Activated naive CD8-positive, alpha-beta T cell treated with anti-CD3 and anti-CD28 coated beads, Interleukin-2, amount 50 U/mL, for 16 hours (primary cell): ENCODE measurements at places on chromosomes 2 and 18.

DNA sequence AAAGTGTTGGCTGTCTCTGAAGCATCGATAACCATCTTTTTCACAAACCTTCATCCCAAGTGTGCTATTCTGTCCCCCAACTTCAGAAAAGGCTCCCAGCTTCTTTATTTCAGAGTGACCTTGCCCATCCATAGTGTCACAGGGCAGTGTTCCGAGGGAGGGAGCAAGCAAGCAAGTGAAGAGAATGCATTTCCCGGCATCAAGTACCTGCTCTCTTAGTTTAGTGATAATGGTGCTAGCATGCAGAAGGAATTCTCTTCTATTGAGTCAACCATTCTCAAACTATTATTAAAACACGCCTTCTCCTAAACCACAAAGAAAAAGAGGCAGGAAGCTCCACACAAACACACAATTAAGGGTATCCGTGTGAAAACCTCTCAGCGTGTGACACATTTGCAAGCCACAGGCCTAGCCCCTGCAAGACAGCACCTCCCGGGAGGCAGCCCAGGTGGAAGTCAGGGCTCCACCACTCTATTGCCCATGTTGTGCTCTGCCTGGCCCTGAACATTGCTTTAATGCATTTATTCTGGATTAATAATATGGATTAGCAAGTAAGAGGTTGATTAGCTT, 504.9 kb downstream of the GALR1 start:
- DNase-seq: no peak

GRCh38 chr18:70428439-70428838, 139.6 kb downstream of the SOCS6 start:
- DNase-seq: no peak

DNA sequence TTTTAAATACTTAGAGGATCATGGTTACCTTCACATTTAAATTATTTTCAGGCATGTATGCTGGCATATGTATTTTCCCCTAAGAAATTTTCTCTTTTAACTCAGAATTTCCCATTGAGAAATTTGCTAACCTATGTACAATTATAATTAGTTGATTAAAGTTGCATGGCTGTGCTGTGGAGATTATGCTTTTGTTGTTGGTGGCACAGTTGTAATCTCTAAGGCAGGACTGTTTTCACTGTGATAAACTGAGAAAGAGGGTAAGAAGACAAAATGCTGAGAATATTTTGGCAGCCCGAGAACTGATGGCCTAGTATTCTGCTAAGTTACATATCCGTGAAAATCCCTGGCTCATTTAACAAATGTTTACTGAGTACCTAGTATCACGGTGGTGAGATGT, 1.4 kb downstream of the VRK2 start:
- DNase-seq: no peak

DNA sequence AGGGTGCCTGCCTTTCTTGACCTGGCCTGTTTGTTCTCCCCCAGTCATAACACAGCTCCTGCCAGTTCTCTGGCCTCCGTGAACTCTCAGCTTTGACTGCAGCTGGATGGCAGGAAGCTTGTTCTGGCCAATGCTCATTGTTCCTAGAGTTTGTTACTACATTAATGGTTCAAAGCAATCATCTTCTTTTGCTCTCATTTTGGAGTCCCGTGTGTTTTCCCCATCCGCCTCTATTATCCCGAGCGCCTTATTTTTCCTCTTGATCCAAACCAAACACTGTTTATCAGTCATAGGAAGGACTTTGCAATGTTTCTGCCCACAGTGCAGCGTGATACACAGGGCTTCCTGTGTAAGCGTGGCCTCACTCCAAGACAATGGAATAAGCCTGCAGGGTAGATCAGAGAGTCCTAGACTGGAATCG, 184.3 kb upstream of the APCDD1 start:
- DNase-seq: no peak

DNA sequence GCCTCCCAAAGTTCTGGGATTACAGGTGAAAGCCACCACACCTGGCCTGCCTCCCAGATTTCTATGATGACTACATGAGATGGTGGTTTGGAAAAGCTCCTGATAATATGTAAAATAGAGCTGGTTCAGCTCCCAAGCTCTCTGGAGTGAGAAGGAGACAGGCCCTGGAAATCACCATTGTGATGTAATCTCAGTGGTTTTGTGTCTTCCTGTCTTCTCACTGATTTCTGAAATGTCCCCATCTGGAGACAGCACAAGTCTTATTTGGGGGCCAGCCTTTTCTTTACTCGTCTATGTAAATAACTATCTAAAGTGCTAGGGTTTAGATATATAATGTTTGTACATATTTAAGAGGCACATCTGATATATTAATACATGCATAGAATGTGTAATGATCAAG, 64.0 kb downstream of the CCNT2 start:
- no peak for DNase-seq

- no peak for DNase-seq
Measured at GRCh38 chr2:162676515-162676914, 162.1 kb downstream of the KCNH7 start.

DNA sequence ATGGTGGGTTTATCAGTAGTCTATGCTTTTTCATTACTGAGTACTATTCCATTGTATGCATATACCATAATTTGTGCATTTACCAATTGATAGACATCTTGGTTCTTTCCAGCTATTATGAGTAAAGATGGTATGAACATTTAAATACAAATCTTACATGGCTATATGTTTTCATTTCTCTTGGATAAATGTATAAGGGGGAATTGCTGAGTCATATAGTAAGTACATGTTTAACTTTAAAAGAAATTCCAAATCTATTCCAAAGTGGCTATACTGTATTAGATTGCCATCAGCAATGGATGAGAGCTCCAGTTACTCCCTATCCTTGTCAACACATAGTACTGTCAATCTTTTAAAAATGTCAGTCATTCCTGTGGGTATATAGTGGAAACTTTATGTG, 243.9 kb downstream of the CDCA7 start:
- no peak for DNase-seq

- no peak for DNase-seq
Measured at GRCh38 chr2:25375371-25375988, 33.8 kb upstream of the DNMT3A start.

DNA sequence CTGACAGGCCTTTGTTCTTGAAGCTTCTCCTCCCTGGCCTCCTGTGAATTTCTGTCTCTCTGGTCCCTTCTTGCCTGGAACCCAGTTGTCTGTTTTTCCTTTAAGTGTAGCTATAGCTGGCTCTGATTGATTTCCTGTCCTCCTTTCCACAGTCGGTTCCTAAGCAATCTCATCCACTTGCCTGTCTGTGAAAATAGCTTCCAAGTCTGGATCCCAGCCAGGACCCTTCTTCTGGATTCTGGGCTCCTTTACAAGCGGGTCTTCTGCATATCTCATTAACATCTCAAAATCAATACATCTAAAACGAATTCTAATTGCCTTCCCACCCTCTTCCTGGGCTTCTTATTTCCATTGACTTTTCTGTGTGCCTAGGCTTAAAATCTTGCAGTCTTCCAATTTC, 124.9 kb downstream of the DAW1 start:
- no peak for DNase-seq

GRCh38 chr18:10412933-10413332, 41.5 kb upstream of the APCDD1 start:
- DNase-seq: no peak

- DNase-seq: no peak
Measured at GRCh38 chr2:231270221-231271114, 72.0 kb downstream of the ARMC9 start.

DNA sequence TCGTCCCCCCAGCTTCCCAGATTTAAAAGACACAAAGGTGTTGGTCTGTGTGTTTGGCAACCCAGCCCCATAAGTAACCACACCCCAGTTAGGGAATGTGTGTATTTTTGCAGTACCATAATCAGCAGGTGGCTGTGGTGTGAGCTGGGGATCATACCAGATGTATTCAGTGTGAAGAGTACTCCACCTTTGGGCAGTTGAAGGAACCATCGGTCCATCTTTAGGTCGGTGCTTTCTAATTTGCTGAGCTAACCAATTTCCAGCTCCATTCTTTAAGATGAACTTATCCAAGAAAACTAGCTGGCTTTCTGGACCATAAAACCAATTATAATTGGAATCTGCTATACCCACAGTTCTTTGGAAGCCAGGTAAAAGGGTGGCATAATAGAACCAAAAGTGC, 3.2 kb downstream of the DSEL start:
- DNase-seq: no peak

GRCh38 chr18:63320975-63321265, 1.4 kb upstream of the BCL2 start:
- no peak for DNase-seq

- DNase-seq: no peak
Measured at GRCh38 chr2:212712991-212713390, 174.4 kb upstream of the ERBB4 start.

GRCh38 chr2:232483923-232484627, 3.6 kb downstream of the ECEL1 start:
- DNase-seq: no peak

GRCh38 chr2:16275661-16276060, 335.3 kb downstream of the MYCN start:
- DNase-seq: no peak

- DNase-seq: no peak
Measured at GRCh38 chr2:105393373-105394055, 5.3 kb downstream of the FHL2 start.

DNA sequence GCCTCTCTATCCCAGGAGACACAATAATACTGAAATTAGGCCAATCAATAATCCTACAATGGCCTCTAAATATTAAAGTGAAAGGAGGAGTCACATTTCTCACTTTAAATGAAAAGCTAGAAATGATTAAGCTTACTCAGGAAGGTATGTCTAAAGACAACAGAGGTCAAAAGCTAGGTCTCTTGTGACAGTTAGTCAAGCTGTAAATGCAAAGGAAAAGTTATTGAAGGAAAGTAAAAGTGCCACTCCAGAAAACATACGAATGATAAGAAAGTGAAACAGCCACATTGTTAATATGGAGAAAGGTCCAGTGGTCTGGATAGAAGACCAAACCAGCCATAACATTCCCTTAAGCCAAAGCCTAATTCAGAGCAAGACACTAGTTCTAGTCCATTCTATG, 9.5 kb downstream of the SESTD1 start:
- no peak for DNase-seq

- no peak for DNase-seq
Measured at GRCh38 chr2:184920451-184920965, 322.2 kb downstream of the ZNF804A start.

DNA sequence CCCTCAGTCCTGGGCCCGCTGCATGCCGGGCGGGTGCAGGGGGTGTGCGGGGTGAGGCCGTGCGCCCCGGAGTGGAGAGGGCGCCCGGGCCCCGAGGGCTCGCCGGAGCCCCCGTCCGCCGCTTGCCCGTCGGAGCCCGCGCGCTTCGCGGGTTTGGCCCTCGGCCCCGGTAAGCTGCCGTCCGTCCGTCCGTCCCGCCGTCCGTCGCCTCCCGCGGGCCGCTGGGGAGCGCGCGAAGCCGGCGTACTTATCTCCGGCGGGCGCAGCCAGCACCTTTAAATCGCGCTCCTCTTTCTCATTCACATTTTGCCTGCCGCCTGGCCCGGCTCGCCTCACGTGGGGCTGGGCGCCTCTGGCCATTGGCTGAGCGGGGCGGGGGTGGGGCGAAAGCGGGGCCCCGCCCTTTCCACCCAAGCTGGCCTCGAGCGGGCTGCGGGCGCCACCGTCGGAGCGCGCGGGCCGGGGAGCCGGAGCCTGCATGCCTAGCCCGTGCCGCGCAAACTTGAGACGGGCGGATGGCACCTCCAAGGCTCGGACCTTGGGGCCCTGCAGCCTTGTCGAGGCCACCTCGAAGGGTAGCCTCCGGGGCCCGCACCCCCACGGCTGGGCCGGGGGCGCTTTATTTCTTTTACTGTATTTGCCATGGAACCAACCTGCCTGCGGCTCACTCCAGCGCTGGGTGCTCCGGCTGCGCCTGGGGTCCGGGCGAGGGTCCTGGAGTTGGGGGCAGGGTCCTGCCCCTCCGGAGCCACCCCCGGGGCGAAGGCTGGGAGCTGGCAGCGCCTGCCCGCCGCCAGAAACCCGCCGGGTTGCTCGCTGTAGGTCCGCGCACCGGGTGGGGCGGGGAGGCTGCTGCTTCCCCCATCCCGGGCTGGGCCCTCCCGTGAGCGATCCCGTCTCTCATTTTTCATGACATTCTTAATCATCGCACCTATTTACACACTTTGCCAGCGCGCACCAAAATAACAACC, at the start of gene GBX2:
Gene GBX2, minus strand, starts transcription at position 277 of the 971 bp plus-strand sequence. CDS start 415 bp downstream, outside the sequence.
- no peak for DNase-seq

DNA sequence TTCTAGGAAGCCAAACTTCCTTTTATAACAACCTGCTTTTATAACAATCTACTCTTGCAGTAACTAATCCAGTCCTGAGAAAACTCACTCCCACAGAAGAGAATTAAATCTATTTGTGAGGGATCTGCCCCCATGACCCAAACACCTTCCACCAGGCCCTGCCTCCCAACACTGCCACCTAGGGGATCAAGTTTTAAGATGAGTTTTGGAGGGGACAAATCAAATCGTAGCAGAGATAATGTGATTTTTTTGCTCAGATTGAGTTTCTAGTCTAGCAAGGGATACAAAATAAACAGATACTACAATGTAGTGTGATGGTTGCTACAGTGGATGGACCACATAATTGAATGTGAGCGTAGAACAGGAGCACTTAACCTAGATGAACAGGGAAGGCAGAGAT, 52.2 kb downstream of the NCOA1 start:
- DNase-seq: no peak

DNA sequence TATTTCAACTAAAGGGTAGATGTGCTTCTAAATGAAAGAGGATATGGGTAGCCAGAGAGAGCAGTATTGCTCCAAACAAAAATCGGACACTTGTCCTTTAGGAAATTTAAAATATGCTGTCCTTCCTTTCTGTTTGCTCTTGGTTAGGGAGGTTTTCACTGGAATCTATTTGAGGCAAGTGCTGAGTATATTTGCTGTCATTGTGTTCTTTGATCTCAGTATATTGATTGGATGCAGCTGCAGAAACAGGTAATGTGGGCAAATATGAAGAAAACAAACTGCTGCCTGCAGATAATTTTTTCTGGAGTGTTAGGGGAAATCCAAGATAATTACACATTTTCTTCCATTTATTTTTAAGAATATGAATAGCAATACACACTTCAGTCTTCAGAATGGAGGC, 410.2 kb downstream of the NCKAP5 start:
- DNase-seq: no peak

- DNase-seq: no peak
Measured at GRCh38 chr2:118493213-118493612, 354.2 kb downstream of the EN1 start.

DNA sequence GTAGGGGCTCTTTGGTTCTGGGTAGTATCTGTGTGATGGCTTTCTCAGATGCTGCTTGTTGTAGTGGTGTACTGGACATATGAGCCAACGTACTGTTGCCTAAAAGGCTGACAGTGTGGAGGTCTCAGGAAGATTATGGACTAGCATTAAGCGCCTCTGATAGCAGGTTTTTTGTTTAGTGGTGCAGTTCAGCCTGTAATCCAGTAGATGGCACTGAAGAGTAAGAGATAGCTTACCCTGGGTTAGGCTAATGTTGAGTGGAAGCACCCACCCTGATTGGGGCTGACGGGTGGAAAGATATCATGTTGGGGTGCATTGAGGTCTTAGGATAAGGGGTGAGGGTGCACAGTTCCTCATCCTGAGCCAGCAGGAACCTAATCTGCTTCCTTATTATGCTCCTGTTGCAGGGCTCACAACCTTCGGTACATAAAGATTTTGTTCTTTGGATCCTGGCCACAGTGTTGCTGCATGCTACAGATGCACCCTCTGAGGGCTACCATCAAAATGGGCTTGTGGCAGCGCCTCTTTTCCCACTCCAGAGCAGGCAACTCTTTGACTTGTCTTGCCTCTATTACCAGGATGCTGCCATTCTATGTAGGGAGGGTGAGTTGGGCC, 79.6 kb downstream of the MSTN start:
- DNase-seq: no peak

- no peak for DNase-seq
Measured at GRCh38 chr18:35045806-35046205, 4.6 kb downstream of the MAPRE2 start.

GRCh38 chr2:201734111-201734510, 35.7 kb upstream of the MPP4 start:
- no peak for DNase-seq
